ENCODE measurements at places on chromosomes 1 and 21.

- DNase-seq, result no peak
These were observed 332.7 kb downstream of the CHRM3 start for GRCh38 chr1:239718997-239719628.

DNA sequence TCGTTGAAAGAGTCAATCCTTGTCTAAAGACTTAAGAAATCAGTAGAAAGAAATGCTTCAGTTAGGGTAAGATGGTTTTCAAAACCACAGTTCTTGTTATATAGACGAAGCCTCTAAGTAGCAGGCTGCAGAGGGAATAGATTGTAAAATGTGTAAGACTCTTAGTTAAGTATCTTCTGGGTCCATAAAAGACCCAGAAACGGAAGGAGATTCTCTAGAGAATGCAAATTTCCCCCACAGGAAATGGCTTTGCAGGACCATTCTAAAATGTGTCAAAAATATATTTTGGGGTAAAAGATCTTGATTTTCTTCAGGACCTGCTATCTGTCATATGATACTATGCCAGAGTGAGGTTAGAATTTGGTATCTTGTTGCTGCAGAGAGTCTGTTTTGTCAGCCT lies 13.4 kb downstream of the OR2T1 start:
- no peak for DNase-seq

- no peak for DNase-seq
These were observed 252.2 kb downstream of the SMYD3 start for GRCh38 chr1:246254854-246255253.

DNA sequence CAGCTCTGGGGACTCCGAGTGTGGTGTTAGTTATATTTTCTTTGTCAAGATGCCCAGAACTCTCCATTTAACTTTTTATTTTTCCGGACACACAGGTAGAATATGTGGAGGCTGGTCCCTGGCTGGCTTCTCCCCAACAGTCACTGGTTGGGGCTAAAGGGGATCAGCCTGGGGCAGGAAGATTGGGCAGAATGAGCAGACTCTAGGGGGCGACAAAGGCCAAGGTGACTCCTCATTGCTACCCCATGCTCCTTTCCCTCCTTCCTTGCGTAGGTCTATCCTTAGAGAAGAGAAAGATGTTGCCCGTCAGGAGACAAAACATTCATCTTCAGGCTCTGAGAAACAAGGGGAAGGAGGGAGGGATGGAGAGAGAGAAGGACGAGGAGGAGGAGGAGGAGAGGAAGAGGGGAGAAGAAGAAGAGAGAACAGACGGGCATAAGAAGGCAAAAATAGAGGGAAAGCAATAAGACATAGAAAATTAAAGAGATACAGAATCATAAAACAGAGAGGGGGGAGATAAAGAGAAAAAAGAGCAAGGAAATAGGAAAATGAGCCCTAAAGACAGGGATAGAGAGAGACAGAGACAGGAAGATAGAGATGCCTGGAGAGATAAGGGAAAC lies 89.9 kb downstream of the FOXD2 start:
- no peak for DNase-seq

DNA sequence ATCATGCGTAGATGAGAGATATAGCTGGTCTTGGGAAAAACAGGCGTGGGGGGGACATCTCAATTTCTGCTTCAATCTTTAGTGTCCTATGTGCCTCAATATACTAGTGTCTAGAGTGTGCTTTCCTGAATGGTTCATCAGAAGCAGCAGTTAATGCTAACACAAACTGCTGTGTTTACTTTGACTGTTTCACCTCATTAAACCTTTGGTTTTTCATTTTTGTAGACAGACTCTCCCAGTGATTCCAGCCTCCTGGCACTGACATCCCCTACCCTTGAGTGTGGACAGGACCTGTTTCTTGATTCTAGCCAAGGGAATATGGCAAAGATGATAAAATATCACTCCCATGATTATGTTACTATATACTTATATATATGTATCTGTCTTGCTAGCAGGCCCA lies 37.6 kb downstream of the ZYG11A start:
- no peak for DNase-seq

GRCh38 chr1:246801241-246802020 lies 77.2 kb downstream of the SCCPDH start:
- no peak for DNase-seq

GRCh38 chr1:100277866-100278265 lies 11.8 kb downstream of the RTCA start:
- no peak for DNase-seq

GRCh38 chr1:40078512-40079333 lies 18.3 kb downstream of the PPT1 start:
- DNase-seq, result no peak

DNA sequence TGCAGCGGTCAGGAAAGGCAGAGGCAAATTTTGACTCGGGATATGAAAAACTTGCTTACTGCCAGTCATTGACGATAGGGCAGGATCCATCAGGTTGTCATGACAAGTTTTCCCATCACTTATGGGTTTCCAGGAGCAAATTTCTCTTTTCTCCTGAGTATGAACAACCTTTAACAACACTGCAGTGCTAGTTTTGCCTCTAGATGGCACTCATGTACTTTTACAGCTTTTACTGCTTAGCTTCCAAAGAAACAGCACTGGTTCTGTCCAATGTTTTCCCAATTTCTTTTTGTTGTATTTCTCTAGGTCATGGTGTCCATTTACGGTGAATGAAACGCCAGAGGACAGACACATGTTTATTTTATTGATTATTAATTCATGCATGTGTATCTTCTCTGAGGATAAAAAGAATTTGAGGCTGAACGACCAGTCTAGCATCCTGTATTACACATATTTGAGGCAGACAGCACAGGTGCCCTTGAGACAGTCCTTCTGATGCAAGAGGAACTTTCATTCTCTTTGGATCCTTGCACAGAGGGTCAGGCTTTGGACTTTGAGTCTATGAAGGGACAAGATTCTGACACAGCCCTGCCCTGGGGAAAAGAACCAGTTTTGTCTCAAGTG lies 112.3 kb upstream of the TRABD2B start:
- DNase-seq, result peak; percentile 69

DNA sequence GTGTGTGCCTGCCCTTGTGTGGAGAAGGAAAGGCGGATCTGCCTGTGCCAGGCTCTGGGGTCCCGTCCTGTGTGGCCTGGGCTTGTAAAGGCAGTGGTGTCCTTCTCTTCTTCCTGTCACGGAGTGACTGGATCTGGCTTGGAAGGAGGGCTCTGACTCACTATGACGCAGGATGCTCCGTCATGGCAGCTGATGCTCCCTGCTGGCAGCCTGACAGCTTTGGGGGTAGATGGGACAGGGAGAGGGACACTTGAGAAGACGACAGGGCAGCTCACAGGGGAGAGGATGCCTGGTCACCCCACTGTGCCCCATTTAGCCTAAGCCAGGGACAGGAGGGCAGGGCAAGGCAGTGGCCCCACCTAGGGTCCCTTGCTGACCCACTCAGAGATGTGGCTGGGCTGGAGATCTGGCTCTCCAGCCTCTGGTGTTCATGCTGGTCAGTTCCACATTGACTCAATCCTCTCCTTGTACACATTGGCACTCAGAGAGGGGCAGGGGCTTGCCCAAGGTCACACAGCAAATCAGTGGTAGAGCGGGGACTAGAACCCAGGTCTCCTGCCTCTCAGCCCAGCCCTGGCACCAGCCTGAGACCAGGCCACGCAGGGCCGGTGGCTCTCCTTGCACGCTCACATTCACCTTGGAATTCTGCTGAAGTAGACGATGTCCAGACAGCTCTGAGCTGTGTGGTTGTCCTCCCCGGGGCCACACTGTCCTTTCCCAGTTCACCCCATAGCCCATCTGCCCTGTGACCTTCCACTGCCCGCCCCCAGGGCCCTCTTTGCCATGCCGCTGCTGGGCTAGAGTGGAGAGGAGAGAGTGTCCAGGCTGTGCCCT lies 2.8 kb upstream of the FAM131C start:
- no peak for DNase-seq

GRCh38 chr1:24189528-24189927 lies 2.4 kb upstream of the IFNLR1 start:
- no peak for DNase-seq

DNA sequence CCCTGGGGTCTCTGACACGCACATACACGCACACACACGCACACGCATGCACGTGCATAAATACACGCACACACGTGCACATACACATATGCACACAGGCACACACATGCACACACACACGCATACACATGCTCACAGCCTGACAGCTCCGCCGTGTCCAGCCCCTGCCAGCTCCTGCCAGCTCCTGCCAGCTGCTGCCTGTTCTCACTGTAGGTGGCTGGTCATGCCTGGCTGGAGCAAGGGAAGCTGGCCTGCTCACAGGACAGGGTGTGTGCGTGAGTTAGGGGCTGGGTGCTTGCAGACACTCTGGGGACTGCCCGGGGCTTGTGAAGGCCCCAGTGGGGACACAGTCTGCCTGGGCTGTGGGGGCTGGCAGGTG lies 4.9 kb downstream of the PLCH2 start:
- DNase-seq, result no peak

- no peak for DNase-seq
These were observed 1.2 kb downstream of the NIPAL3 start for GRCh38 chr1:24416666-24417391.
